ENCODE measurements at places on chromosomes 13 and 19.

GRCh38 chr19:36916991-36917390 is 859 bp downstream of the ZNF568 start:
- no peak for DNase-seq

DNA sequence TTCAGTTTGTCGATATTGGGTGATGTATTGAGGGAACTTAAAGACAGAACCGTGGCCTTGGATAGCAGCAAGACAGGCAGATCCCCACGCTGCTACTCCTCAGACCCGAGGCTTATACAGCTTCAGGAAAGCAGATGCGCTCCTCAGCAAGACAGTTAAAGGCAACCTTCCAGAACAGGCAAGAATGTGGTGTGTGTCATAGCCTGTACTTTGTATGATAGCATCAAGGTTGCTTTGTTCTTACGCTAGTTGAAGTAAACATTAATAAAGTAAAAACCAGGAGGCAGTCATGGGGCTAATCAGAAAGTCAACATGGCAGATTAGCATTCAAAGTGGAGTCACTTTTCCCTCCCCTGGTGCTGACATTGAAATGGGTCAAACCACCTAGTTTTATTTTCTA is 473.2 kb downstream of the DCT start:
- no peak for DNase-seq

DNA sequence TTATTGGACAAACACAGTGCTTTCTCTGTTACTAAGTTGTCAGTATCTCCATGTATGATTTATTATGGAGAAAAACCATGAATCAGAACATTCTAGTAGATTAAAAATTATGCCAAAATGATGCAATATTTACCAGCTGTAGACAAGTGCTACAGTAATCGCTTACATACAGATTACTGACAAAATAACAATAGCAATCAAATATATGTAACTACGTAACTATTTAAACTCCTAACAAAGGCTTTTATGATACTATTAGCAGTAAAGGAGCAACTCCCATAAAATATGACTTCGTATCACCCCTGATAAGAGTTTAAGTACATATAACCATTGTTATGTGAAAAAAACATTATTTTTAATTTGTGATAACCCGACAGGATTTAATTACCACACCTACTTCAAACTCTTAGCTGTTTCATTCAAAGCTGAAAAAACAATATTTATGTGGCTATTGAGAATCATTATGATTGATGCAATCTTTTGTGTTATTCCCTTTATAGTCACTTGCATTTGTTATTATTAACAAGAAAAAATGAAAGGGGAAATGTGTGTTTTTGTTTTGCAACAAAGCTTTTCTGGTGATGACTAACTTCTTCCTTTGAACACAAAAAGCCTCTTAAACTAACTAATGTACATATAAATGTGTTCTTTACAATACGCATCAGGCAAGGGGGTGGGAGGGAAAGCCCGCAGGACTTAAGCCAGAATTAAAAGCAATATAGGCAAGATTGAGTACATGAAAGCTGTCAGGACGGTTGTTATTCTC is 147.4 kb downstream of the ABCC4 start:
- DNase-seq, result no peak

DNA sequence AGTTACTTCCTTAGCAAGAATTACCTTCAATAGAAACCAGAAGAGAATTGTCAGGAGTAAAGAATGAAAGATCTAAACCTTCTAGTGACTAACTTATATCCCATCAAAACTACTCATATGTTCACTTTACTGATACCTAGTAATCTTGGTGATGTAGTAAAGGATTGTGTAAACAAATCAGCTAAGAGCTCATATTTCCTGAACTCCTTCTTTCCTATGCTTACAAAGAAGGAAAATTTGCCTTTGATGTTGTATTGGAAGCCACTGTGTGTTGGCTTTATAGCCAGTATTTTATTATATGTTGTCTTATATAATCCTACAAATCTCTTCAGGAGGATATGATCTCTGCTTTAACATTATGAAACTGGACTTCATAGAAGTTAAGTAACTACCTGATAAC is 671.0 kb downstream of the PCDH9 start:
- DNase-seq, result no peak

- DNase-seq, result no peak
Observed at GRCh38 chr13:65679240-65679639, 1550.9 kb downstream of the PCDH9 start.

GRCh38 chr13:50125554-50126262 is 110.5 kb downstream of the KCNRG start:
- DNase-seq, result no peak

GRCh38 chr19:42081584-42082203 is 5.7 kb downstream of the ZNF574 start:
- no peak for DNase-seq

GRCh38 chr19:41221514-41222205 is 2.6 kb downstream of the AXL start:
- no peak for DNase-seq

GRCh38 chr13:111005364-111005763 is 90.5 kb upstream of the ANKRD10 start:
- DNase-seq, result no peak

DNA sequence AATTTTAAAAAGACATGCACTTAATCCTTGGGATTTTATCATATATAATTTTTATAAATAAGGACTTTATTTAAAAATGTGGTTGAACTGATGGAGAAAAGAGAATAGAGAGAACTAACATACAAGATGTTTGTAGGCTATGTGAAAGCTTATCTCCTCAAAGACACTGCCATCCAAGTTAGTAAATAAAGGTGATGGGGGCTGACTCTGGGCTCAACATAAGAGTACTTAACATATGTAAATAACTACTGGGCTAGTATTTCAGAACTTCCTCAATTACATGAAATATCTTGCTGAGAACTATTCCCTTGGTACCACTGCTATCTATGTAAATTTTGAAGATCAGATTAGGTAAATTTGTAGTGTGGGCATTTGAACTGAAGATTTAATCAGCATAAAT is 1017.3 kb upstream of the PCDH20 start:
- no peak for DNase-seq

GRCh38 chr13:43494206-43494605 is 292.6 kb downstream of the ENOX1 start:
- no peak for DNase-seq

DNA sequence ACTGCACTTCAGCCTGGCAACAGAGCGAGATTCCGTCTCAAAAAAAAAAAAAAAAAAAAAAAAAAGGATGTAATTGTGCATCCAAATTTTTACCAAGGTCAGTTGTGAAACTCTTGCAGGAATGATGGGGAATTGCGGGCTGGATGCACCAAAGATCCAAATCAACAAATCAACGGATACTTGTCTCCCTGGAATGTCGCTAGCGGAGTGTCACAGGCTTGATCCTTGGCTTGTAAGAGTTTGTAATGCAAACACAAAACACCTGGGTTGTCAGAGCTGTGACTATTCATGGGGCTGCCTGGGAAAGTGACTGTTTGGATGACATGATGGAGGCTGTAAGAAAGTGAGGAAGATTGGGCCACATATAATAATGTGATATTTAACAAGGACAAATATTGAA is 4.2 kb downstream of the KANK3 start:
- DNase-seq, result no peak

DNA sequence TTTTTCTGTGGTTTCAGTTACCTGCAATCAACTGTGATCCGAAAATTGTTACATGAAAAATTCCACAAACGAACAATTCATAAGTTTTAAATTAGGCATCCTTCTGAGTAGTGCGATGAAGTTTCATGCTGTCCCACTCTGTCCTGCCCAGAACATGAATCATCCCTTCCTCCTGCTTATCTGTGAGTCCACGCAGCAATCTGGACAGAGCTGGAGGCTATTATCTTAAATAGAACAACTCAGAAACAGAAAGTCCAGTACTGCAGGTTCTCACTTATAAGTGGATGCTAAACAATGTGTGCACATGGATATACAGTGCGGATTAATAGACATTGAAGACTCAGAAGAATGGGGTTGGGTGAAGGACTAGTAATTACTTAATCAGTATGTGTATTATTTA is 583.7 kb upstream of the SPRY2 start:
- no peak for DNase-seq

DNA sequence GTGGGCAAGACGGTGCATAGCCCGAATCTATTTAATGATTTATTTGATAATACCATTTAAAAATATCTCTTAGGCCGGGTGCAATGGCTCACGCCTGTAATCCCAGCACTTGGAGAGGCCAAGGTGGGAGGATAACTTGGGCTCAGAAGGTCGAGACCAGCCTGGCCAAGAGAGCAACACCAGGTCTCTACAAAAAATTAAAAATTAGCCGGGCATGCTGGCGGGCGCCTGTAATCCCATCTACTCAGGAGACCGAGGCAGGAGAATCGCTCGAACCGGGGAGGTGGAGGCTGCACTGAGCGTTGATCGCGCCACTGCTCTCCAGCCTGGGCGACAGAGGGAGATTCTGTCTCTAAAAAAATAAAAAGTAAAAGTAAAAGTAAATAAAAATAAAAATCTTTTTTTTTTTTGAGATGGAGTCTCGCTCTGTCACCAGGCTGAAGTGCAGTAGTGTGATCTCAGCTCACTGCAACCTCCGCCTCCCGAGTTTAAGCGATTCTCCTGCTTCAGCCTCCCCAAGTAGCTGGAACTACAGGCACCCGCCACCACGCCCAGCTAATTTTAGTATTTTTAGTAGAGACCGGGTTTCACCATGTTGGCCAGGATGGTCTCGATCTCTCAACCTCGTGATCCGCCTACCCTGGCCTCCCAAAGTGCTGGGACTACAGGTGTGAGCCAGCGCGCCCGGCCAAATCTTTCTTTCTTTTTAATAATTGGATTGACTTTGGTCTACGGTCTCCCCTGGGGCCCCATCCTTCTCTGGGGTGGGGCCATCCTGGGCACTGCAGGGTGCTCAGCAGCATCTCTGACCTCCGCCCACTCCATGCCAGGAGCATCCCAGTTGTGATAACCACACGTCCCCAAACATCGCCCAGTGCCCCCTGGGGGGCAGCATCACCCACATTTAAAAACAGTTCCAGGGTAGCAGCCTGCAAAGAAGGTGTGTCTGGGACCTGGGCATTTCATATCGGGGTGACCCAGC is 90.7 kb downstream of the GNG7 start:
- DNase-seq, result no peak

GRCh38 chr13:98251708-98252107 is 74.6 kb upstream of the RNF113B start:
- no peak for DNase-seq

DNA sequence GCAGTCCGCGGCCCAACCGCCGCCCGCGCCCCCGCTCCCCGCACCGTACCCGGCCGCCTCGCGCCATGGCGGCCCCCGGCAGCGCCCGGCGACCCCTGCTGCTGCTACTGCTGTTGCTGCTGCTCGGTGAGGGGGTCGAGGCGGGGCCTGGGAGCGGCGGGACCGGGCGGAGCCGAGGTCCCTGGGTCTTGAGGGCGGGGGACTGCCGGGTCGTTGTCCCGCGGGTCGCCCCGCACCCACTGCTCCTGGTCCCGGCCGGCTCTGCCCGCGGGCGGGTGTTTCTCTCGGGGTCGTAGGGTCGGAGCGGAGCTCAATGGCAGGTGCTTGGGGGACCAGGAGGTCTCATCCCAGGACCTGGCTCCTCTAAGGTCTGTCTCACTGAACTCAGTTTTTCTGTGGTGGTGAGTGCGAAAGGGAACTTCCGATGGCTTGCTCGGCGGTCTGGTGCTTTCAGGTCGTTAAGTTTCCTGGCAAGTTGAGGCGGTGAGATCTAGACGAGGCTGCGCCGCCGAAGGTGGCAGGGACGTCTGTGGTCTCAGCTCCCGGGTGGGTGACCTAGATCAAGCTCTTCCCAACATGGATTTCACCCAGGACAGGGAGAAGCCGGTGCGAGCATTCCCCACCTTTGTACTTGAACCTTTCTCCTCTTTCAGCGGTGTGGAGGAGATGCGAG is 467 bp downstream of the LAMP1 start:
- DNase-seq, result no peak

- no peak for DNase-seq
Observed at GRCh38 chr19:14006766-14007562, 844 bp upstream of the RFX1 start.

- DNase-seq, result no peak
Observed at GRCh38 chr13:60075850-60076249, 87.9 kb downstream of the DIAPH3 start.

DNA sequence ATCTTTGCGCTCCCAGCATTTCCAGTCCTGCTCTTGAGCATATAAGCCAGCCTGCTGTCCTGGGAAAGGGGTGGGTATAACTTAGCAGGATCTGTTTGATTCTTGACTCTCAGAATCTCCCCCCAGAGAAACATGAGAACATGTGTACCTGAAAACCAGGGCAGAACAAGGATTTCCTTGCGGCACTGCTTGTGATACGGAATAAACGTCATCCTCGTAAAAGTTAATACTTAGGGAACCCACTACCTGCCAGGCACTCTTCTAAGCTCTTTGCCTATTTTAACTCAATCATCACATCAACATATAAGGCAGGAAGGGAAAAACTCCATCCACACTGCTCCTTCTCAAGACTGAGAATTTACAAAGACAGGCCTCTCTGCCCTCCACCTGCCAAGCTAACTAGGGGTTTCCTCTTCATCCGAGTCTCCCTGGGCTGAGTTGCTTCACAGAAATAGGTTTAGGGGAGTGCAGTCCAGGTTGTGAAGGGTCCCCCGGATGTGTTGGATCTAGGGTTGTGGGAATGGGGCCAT is 1.1 kb downstream of the ZNF653 start:
- no peak for DNase-seq

DNA sequence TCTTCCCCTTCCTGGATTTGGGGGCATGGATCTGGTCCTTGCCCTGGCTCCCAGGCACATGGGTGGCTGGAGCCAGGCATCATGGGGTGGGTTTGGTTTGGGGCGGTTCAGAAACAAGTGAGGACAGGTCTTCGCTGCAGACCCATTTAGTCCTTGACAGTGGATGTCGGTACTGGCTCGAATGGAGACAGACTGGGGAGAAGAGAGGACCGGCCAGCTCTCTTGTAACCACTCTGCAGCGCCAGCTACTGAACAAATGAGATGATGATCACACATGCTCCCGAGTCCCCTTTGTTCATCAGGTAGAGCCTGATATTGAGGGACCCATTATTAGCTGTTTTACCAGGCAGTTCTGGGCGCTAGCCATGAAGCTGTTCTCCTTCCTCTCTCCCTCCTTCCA is 64.5 kb downstream of the CHST8 start:
- DNase-seq, result no peak

DNA sequence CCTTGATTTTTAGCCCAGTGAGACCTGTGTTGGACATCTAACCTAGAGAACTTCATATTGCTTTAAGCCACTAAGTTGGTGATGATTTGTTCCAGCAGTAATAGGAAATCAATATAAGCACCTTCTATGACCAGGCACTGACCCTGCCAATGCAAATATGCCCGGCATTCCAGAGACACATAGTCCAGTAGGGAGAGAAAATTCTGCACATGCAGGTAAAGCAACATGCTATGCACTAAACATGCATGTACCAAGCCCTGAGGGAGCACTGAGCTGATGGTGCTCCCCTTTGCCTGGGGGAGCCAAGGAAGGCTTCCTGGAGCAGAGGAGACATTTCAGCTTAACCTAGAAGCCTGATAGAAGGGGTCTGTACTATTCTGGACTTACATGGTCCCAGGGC is 40.4 kb upstream of the C13orf42 start:
- no peak for DNase-seq

- no peak for DNase-seq
Observed at GRCh38 chr13:20815464-20815863, 41.7 kb upstream of the EEF1AKMT1 start.

All from GM18507 (cell line).